ENCODE measurements at places on chromosomes 5 and 9. TPM values are rescaled to one million over a fixed set of nuclear protein-coding genes. Genes with fewer than 3 reads are reported as not detected.

Gene SCGB3A1
- not detected for total RNA-seq

Gene FCN2
- total RNA-seq: 84.0 TPM

Gene RNF180
- total RNA-seq: 5.8 TPM

Gene CMYA5
- 2.3 TPM for total RNA-seq

Gene C6
- 286 TPM for total RNA-seq

Gene PTGER4
- total RNA-seq: 1.9 TPM

Gene COL23A1
- 1.2 TPM for total RNA-seq

Gene DBH
- 4.7 TPM for total RNA-seq

Gene SMIM32
- not detected for total RNA-seq

DNA sequence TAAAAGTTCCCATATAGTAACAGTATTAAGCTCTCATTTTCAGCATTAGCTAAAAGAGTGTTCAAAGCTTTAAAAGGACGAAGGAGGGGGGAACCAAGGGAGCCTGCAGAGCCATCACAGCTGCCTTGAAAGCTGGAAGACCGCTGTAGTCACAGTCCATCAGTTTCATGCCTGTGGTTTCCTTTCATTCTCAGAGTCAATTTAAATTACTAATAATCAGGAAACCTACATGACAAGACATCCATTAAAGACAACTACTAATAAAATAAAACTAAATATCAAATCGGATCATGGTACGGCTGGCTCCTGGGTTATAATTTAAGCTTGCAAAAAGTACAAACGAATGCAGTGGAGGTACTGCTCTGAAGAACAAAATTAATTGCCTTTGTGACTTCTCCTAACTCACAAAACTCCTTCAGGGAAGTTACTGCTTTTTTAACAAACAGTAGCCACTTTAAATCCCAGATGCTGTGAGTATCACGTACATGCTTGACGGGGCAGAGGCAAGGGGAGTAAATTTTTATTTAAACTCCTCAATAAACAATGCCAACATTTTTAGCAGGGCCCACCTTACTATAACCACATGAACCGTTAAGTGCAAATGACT is 213.5 kb downstream of the DENND1A start:
- no peak overlapping the region for H3K4me3 ChIP-seq
- no peak for DNase-seq

GRCh38 chr5:123422433-123423277 is 548 bp downstream of the CEP120 start:
- H3K36me3 ChIP-seq: no peaks in the 10 kb centered on the region
- peak overlapping the region; percentile 86 for H3K4me3 ChIP-seq
- H3K27ac ChIP-seq: peak overlapping the region; percentile 88

DNA sequence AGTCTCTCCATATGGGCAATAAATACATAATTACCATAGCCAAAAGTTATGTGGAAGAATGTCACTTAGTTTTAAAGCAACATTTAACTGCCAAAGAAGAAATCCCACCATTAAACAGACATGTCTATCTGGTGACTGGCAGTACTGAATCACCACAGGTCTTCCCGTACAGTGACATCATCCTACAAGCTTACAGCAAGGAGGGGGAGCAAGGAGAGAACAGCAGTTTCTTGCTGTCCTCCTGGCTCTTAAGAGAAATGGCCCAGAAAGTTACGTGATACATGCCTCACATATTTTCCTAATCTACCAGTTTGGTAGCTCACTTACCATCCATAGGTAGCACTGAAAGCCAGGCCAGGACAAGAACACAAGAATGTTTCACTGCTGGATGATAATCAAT is 671.0 kb downstream of the DMRTA1 start:
- DNase-seq: no peak
- H3K4me3 ChIP-seq: no peak overlapping the region
- H3K36me3 ChIP-seq: no peaks in the 10 kb centered on the region
- no peak overlapping the region for H3K27ac ChIP-seq

DNA sequence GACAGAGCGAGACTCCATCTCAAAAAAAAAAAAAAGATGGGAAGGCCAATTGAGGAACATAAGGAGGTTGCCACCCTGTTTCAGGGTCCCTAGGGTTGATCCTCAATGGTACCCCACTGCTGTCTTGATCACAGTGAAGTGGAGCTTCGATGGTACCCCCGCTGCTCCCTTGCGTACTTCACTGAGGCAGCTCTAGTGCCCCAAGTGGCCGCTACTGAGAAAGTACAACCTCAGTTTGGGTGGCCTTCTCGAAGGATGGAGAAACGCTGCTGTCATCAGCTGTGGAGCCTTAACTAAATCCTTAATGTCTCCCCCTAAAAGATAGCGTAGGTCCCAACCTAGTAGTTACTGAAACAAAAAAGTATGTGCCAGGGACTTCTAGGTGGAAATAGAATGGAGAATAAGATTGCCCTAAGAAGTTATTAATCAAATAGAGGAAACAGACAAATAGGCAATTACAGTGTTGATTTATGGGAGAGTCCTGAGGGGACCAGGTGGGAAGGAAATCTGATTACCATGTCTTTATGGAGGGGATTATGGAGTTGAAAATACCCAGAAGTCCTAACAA is 6.3 kb downstream of the TESK1 start:
- no peak for DNase-seq
- H3K27me3 ChIP-seq: no peaks in the 10 kb centered on the region
- no peak overlapping the region for H3K27ac ChIP-seq
- peaks cover 5% of the 10 kb centered on the region for H3K4me1 ChIP-seq

GRCh38 chr5:9124838-9125237 is 421.0 kb downstream of the SEMA5A start:
- no peak overlapping the region for H3K27ac ChIP-seq
- H3K4me1 ChIP-seq: no peaks in the 10 kb centered on the region
- H3K27me3 ChIP-seq: no peaks in the 10 kb centered on the region

DNA sequence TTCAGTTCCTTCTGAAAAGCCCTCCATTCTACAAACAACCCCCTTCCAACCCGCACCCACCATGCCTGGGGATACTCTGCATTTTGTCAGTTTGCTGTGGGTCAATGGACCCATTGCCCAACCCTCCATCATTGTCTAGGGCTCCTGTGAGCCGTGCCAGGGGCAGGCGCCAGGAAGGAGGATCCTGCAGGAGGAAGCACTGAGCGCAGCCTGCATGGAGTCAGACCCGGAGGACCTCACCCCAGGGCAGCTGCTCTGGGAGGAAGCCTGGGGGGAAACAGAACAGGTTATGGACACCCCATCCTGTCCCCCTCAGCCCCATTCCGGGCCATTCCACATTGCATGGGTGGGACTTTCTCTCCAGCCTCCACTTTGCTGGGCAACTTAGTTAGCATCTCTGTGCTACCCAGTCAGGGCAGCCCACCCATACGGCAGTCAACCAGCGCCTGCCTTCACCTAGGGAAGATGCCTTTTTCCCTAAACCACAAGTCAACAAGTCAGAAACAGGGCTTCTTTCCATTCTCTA is 48.6 kb upstream of the VDAC1 start:
- no peak overlapping the region for H3K27ac ChIP-seq
- DNase-seq: no peak
- H3K4me3 ChIP-seq: no peak overlapping the region
- no peaks in the 10 kb centered on the region for H3K4me1 ChIP-seq
- no peaks in the 10 kb centered on the region for H3K27me3 ChIP-seq

DNA sequence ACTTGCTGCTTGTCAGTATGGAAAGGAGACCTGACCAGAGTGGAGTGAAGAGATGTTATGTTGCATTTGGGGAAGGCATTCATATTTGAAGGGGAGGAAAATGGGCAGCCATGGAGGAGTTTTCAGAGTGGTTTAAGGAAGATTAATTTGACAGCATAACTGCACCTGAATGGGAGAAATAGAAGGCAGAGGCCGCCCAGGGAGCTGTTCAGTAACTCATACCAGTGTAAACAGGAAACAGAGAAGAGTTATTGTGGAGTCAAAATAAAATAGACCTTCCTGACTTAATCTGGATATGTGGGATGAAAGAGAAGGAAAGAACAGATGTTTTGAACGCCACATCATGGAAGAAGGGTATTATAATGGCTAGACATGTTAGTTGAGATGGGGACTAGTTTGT is 13.4 kb downstream of the SLC44A1 start:
- no peak overlapping the region for H3K27ac ChIP-seq
- no peak for DNase-seq
- H3K4me3 ChIP-seq: no peak overlapping the region
- peaks cover 4% of the 10 kb centered on the region for H3K4me1 ChIP-seq
- H3K27me3 ChIP-seq: no peaks in the 10 kb centered on the region

- DNase-seq: no peak
- H3K4me1 ChIP-seq: no peaks in the 10 kb centered on the region
- no peaks in the 10 kb centered on the region for H3K27me3 ChIP-seq
Measured at GRCh38 chr5:36653044-36653705, 46.8 kb downstream of the SLC1A3 start.

DNA sequence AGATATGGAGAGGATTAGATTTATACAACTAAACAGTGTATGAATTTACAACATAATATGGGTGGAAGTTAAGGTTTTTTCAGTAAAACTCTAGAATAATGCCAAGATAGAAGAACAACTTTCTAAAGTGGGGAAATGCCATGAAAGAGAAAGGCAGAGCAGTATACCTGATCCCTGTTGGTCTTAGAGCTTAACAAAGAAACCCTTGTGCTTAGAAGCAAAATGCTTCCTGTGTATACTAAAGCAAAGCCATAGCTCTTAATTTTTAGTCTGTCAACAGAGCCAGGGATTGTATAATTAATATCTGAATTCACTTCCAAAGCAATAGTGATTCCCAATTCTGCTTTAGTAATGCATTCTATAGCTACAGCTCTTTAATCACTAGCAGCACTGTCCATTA is 14.4 kb downstream of the C9orf85 start:
- no peak for DNase-seq
- no peaks in the 10 kb centered on the region for H3K4me1 ChIP-seq
- no peak overlapping the region for H3K27ac ChIP-seq
- H3K36me3 ChIP-seq: no peaks in the 10 kb centered on the region
- H3K4me3 ChIP-seq: no peak overlapping the region

DNA sequence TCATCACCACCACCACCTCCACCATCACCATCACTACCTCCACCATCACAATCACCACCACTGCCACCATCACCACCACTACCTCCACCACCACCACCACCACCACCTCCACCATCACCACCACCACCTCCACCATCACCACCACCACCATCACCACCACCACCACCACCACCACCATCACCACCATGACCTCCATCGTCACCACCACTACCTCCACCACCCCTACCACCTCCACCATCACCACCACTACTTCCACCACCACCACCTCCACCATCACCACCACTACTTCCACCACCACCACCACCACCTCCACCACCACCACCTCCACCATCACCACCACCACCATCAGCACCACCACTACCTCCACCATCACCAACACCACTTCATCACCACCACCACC is 23.5 kb upstream of the ADCY2 start:
- no peak overlapping the region for H3K27ac ChIP-seq
- H3K36me3 ChIP-seq: no peaks in the 10 kb centered on the region
- H3K4me1 ChIP-seq: no peaks in the 10 kb centered on the region
- no peaks in the 10 kb centered on the region for H3K27me3 ChIP-seq

- H3K4me1 ChIP-seq: no peaks in the 10 kb centered on the region
- peaks cover 38% of the 10 kb centered on the region for H3K27me3 ChIP-seq
- DNase-seq: peak; percentile 33
- no peaks in the 10 kb centered on the region for H3K36me3 ChIP-seq
- H3K4me3 ChIP-seq: no peak overlapping the region
Measured at GRCh38 chr5:1883925-1884677, 1.4 kb upstream of the IRX4 start.

DNA sequence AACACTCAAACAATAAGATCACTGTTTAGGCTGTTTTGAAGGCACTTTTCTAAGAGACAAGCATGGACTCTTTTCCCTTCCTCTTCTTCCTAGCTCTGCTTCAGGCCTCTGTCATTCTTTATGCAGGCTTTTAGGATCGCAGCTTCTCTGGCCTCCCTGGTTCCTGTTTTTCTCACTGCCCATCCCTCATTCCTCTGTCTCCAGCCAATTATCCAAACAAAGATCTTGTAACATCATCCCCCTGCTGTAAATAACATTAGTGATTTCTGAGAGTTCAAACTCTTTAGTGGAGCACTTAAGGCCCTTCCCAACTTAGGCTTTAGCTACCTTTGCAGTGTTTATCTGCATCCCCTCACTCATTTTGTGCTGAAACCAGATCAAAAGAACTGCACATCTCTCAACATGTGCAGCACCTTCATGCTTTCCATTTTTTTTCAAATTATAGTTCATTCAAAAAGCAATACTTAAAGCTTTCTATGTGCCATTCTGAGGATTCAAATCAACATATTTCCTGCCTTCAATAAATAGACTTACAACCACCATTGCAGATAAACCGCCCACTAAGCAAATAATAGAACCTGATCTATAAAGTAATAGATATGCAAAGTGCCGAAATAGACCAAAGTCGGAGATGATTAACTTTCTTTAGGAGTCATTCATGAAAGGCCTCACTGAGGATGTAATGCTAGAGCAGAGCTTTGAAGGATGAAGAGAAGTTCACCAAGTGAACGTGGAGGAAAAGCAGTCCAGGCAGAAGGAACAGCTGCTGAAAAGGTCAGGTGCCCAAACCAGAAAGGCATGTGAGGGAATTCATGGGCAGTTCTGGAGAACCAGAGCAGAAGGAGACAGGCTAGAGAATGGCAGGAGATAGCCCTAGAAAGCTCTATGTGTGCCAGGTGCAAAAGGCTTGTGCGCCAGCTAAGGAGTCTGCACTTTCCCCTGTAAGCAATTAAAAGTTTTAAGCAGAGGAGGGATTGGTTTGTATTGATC is 95.8 kb upstream of the ZNF366 start:
- H3K36me3 ChIP-seq: no peaks in the 10 kb centered on the region
- no peak overlapping the region for H3K27ac ChIP-seq
- H3K4me3 ChIP-seq: no peak overlapping the region
- no peaks in the 10 kb centered on the region for H3K27me3 ChIP-seq

DNA sequence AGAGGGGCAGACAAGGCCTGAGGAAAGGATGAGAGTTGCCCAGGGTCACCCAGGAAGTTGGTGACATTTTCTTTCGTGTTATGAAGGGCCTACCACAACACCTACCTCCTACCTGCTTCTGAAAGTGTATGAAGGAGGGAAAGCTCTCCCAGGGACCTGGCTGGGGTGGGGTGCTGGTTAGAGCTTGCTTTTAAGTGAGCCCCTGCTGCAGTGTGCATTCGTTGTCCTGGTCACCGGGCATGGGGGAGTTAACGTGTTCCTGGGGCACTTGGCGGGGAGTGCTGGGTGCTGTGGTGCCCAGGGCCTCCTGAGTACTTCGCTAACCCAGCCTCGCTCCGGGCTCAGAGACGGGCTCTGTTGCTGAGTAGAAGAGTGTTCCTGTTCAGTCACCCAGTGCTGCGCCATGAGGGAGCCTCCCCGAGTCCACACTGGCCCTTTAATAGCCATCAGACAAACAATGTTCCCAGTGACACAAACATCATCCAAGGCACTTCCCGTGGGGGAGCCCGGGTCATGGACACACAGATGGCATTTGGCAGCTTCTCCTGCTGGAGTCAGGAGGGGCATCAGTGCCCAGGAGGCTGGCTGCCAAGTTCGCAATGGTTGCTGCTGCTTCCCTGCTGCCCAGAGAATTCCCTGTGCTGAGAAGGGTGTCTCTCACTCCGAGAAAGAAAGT is 85.7 kb downstream of the AMBP start:
- peak; percentile 96 for DNase-seq
- H3K36me3 ChIP-seq: no peaks in the 10 kb centered on the region

- no peaks in the 10 kb centered on the region for H3K36me3 ChIP-seq
- H3K4me3 ChIP-seq: no peak overlapping the region
- no peak for DNase-seq
- H3K4me1 ChIP-seq: no peaks in the 10 kb centered on the region
Measured at GRCh38 chr5:7209658-7210057, 186.3 kb upstream of the ADCY2 start.

GRCh38 chr5:2669259-2669658 is 82.2 kb downstream of the IRX2 start:
- H3K36me3 ChIP-seq: no peaks in the 10 kb centered on the region
- no peaks in the 10 kb centered on the region for H3K4me1 ChIP-seq
- no peaks in the 10 kb centered on the region for H3K27me3 ChIP-seq

All from right lobe of liver (tissue), 6 donors.